NCI-H187 treated with DMSO at 0.1 percent for 48 hours (cell line): ENCODE measurements at places on chromosomes 7 and 10.

- no peak for DNase-seq
These were observed 1.3 kb upstream of the TRIM24 start for GRCh38 chr7:138458576-138459412.

GRCh38 chr10:21888959-21889358, 114.6 kb downstream of the DNAJC1 start:
- no peak for DNase-seq

- no peak for DNase-seq
These were observed 86.9 kb upstream of the ZNF438 start for GRCh38 chr10:31118556-31118955.

- DNase-seq = no peak
These were observed 950.7 kb upstream of the PHF14 start for GRCh38 chr7:10022957-10023356.

GRCh38 chr10:43963793-43964425, 315.2 kb upstream of the ZNF32 start:
- no peak for DNase-seq
